Endodermal cell (in vitro differentiated cells): ENCODE measurements at places on chromosomes 4 and X.

DNA sequence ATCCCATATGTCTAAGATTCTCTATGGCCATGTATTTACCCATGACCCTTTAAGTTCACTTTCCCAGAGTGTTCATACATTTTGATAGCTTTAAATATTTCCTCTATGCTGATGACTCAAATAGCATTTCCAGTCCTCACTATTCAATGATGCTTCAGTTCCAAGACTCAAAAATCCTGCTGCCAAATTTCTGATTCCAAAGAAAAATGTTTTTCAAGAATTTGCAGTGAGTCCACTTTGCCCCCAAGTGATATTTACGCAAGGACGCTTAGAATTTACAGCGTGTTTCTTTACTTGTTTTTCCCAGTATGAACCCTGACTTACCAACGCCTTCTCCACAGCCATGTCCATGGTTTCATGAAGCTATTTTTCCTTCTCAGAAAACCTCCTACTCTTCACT, 127.9 kb upstream of the PCDH18 start:
- no peak for DNase-seq

GRCh38 chrX:31420711-31421151, 348.9 kb upstream of the FTHL17 start:
- no peak for DNase-seq

GRCh38 chrX:101550751-101551379, 518 bp downstream of the ARMCX1 start:
- peak; percentile 79 for DNase-seq

DNA sequence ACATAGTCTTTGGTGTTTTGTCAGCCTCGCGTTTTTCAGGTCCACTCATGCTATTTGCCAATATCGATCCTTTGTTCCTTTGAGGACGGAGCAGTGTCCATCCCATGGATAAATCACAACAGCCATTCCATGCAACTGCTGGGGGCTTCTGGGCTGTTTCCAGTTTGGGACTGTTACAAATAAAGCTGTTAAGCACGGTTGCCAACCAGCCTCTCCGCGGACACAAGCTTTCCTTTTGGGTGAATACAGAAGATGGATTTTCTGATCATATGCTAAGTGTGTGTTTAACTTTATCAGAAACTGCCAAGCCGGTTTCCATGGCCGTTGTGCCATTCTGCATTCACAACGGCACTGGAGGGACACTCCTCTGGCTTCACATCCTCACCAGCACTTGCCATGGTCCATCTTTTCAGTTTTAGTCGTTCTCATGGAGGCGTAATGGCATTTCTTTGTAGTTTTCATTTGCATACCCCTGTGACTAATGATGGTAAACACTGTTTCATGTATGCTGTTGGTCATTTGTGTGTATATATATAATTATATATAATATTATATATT, 67.8 kb downstream of the ABLIM2 start:
- DNase-seq, result no peak

DNA sequence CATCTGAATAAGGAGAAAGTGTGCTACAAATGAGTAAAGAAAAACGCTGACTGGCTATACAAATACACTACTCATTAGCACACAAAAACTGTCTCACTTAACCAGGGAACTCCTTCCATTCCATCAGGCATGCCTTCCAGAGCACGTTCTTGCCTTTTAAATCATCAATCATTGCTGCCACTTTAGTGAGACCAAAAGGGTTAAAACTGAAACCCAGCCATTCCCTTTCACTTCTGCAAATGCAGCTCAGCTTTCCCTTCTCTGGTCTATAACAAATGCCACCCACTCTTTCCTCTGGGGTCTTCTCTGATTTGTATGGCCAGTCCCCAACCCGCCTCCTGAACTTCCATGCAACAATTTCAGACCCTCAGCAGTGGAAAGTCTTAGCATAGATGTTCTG, 231.5 kb downstream of the TRIML1 start:
- no peak for DNase-seq

GRCh38 chrX:125757794-125758564, 408.1 kb downstream of the DCAF12L2 start:
- no peak for DNase-seq

GRCh38 chrX:79270401-79270800, 96.7 kb downstream of the ITM2A start:
- DNase-seq, result peak; percentile 73

GRCh38 chr4:99630857-99631360, 26.7 kb downstream of the C4orf54 start:
- no peak for DNase-seq

- no peak for DNase-seq
Measured at GRCh38 chrX:20139966-20140365, 1.7 kb downstream of the EIF1AX start.

- DNase-seq, result no peak
Measured at GRCh38 chr4:99783940-99784339, 32.7 kb upstream of the DAPP1 start.

- no peak for DNase-seq
Measured at GRCh38 chr4:183101956-183102480, 3.0 kb downstream of the WWC2 start.

- DNase-seq, result no peak
Measured at GRCh38 chrX:51837921-51838320, 55.5 kb upstream of the MAGED1 start.

GRCh38 chrX:17803449-17803848, 57.6 kb downstream of the RAI2 start:
- DNase-seq, result no peak

- no peak for DNase-seq
Measured at GRCh38 chrX:3250966-3251365, 95.5 kb downstream of the MXRA5 start.

- no peak for DNase-seq
Measured at GRCh38 chr4:13323921-13324320, 160.2 kb downstream of the RAB28 start.

- DNase-seq, result no peak
Measured at GRCh38 chrX:42246814-42247213, 323.5 kb upstream of the CASK start.

GRCh38 chrX:56385336-56385735, 153.2 kb downstream of the KLF8 start:
- no peak for DNase-seq

GRCh38 chr4:5676763-5677162, 31.6 kb downstream of the EVC2 start:
- DNase-seq, result no peak

DNA sequence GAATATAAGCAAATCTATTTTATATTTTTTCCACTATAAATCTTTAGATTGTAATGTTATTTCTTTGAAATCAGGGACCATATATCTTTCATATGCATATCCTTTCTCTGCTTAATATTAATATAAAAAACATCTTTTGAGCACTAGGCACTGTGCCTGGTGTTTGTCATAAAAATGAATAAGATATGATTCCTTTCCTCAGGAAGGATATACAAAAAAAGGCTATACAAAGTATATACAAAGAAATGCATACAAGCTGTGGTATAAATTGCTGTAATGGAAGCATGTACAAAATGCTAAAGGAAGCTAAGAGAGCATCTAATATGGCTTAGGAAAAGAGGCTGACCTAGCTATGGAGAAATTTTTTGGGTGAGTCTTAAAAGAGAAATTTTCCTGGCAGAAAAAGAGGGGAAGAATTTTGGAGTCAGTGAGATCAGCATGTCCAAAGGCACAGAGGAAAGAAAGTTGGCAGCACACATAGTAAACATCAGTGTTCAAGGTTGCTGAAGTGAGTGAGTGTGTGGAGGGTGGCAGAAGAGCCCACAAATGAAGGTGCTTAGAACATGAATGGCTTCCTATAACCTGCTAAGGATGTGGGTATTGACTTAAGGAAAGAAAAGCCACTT, 500.0 kb downstream of the SPRY1 start:
- no peak for DNase-seq

GRCh38 chr4:184514121-184514988, 40.0 kb upstream of the IRF2 start:
- DNase-seq, result peak; percentile 57

DNA sequence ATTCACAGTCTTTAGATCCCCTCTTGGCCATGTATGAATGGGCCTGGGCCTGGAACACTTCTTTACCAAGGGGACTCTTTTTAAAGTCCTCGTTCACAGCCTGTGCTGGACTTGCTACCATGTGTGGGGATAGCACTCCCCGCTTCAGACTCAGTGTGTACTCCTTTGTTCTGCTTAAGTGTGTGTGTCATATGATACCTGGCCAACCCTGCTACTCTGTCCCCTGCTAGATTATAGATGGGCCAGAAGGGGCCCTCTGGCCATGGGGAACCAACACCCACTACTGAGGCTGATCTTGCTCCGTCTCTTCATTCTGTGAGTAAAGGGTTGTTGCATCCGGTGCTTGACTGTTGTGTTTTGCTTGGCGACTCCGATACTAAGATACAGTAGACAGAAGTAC, 8.0 kb downstream of the CCDC110 start:
- DNase-seq, result no peak

- DNase-seq, result no peak
Measured at GRCh38 chrX:126824338-126825007, 4.9 kb downstream of the PRR32 start.

DNA sequence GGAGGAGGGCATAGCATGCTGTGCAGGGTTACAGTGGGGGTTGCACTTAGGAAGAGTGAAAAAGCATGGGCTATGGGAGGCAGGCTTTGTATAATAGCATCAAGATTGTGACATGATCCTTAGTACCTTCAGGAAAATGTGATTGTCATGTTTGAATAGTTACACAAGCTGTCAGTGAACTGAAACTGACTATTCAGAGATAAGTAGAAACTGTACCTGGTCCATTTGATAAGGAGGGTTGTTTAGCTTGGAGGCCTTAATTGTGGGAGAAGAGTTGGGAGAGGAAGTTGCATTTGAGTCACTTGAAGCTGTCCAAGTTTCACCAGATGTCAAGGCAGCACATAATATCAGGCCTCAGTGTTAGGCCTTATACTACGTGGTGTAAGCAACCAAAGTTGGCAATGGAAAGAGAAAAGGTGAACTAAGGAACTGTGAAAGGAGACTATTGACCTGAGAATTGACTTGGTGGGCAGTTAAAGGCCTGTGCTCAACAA, 85.0 kb downstream of the TEX13C start:
- no peak for DNase-seq

DNA sequence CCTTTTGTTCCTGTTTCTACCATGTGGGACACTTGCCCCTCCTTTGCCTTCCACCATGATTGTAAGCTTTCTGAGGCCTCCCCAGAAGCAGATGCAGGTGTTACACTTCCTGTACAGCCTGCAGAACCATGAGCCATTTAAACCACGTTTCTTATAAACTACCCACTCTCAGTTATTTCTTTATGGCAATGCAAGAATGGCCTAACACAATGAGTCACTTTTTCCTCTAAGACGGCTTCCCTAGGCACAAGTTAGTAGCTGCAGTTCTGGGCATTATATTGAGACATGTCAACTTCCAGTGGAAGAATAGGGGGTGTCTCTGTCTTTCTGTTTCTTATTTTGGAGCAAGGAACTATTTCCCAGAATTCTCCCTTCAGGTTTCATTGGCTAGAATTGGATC, 32.9 kb upstream of the DIPK2B start:
- DNase-seq, result no peak

DNA sequence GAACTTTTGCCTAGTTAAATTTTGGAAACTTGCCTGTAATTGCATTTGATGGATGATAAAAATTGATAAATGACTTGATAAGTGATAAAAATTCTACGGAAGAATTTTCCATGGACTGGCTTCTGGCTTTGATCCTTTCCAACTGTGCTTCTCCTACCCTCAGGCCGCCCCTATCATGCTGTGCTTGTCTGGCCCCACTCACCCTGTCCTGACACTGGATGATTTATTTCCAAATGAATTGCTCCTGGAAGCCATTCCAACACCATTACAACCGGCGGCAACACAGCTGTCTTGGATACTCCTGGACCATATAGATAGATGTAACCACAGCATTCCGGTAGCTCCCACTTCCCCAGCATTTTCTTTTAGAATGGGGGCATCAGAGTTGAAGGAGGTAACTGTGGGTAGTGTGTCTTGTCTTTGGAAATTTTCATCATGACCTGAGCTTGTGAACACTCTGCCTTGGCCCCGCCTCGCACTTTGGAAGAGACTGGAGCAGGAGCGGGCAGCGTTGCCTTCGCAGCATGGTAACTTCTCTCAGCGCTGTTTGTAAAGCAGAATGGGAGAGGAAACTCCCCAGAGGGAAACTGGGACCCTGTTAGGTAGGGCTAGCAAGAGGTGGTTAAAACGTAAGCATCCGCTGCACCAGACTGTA, 77.4 kb downstream of the TBL1X start:
- no peak for DNase-seq

GRCh38 chr4:4402966-4403365, 16.1 kb downstream of the NSG1 start:
- no peak for DNase-seq

DNA sequence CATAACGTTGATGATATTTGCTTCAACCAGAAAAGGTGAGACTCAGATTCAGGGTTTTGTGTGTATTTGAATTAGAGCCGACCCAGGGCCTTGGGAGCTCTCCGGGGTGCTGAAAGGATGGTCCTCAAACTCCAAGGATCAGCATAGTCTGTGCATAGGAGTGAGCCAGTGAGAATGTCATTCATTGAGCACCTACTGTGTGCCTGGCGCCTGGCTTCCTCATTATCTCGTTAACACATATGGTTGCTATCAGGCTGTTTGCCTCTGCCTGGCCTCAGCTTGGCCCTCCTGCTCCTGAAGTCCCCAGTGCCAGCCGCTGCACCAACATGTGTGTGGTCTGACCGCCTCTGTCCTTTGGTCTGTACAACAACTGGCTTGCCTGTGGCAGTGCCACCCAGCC, 25.1 kb upstream of the JAKMIP1 start:
- DNase-seq, result peak; percentile 93

DNA sequence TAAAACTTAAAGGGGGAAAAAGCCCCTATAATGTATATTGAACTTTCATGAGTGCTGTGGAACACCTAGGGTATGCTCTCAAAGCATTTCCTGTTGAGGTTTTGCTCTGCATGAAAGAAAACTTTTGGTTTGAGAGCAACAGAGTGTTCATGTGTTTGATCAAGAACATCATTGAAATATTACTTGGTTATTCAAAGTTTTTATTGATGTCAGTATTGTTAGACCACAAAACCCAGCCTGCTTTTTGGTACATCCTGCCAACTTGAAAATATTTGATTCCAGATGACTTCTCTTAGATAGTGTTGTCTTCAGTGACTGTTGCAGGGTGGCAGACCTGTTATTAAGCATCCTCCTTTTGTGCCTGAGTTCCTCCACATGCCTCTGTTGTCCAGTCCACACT, 68.0 kb downstream of the N4BP2 start:
- no peak for DNase-seq

GRCh38 chrX:14832151-14832550, 40.7 kb downstream of the FANCB start:
- DNase-seq, result no peak

DNA sequence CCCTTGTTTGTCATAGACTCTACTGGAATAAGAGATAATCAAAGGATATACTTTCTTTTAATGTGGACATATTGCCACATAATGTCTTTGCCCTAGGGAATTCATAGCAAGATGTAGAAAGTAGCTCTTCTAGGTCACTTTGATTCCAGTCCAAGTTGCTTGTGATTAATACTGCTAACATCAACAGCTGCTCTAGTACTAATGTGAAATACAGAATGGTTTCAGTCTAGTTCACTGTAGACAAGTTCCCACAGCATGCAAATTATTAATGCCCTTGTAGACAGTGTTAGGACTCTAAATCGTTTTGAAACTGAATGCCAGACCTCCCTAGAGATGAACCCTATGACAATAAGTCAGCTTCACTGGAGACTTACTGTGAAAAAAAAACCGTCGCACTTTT, 494.6 kb upstream of the ATOH1 start:
- no peak for DNase-seq
